Dermis blood vessel endothelial cell (primary cell): ENCODE measurements at places on chromosomes 1 and 21.
A peak's percentile ranks its signal among the peaks of the same experiment; 100 is the strongest.

GRCh38 chr1:51234721-51235425, 1.2 kb upstream of the RNF11 start:
- peak; percentile 62 for DNase-seq

- peak; percentile 92 for DNase-seq
Measured at GRCh38 chr1:61337981-61338848, 255.9 kb downstream of the NFIA start.

- DNase-seq = no peak
Measured at GRCh38 chr1:24806588-24806987, 61.3 kb downstream of the CLIC4 start.

- DNase-seq = no peak
Measured at GRCh38 chr1:26915204-26915842, 1.5 kb upstream of the NR0B2 start.

- DNase-seq = no peak
Measured at GRCh38 chr1:211524521-211524920, 32.6 kb upstream of the RD3 start.

DNA sequence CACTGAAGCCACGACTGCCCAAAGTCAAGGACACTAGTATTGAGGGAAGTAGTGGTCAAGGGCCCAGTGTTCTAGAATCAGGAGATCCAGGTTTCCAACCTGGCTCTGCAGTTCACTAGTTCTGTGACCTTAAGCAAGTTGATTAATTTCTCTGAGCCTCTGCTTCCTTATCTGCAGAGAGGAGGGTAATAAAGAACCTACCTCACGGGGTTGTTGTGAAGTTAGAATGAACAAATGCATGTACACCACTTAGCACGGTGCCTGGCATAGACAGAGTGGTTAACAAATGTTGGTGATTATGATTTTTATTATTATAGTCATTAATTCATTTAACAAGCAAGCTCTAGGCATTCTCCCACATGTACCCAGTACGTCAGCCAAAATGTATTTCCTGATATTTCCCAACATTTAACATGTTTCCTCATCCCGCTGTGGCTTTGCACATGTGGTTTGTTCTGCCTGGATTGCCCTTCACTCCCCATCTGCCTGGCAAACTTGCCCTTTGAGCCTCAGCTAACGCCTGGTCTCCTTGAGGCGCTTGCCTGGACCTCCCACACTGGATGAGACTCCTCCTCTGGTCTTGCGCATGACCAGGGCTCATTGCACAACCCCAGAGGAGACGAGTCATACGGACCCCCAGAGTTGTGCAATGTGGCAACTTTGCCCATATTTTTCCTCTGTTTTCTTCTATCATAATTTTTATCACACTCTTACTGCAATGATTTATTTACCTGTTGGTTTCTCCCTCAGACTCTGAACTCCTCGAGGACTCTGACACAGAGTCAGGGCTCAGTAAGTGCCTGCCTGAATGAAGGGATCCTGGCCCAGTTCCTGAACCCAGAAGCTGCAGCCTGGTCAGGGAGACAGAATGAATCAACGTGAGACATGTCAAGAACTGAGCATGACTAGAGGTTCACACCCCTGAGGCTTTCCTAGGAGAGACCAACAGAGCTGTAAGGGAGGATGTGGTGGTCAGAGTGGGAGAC, 20.7 kb upstream of the MFSD2A start:
- no peak for DNase-seq

DNA sequence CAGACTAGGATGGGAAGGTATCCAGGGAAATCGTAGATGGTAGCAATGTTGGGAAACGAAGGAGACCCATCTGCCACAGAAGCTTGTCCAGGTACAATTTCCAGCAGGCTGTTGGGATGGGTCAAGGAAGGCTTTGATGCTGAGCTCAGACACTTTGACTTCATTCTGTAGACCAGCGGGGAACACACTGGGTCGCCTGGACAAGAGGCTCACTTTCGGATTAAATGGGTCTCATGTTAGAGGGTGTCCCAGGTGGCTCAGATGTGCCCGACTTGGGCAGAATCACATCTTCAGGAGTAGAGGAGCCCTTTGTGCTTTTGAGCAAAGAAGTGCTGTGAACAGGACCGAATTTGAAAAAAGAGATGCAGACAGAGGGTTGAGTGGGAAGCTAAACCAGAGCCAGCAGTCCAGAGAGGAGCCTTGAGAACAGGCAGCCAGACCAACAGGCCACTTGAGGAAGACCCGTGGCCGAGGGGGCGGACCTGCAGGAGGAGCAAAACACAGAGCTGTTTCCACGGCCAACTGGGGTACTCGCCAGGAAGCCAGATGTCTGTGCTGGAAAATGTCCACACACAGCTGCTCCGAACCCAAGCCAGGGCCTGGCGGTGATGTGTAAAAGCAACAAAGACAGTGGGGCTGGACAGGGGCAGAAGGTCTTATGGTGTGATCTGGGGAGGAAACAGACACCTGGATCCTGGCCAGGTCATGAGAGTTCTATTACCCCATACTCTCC, 146.9 kb downstream of the AJAP1 start:
- no peak for DNase-seq

DNA sequence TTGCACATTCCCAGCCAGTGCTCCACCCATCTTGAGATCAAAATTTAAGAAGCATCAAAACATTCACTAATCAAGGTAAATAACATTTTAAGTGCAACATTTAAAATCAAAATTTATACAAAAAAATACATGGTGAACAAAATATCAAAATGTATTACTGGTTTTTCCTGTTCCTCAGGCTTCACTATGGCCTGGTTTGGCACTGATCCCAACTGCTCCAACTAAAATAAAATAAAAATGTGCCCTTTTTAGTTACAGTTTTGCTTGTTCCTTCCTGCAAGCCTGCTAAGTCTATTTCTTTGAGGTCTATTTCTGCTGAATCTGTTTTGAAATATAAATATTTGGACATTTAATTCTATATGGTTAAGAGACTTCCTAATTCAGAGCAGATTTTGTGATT, 54.9 kb downstream of the ADAMTS1 start:
- DNase-seq = no peak

DNA sequence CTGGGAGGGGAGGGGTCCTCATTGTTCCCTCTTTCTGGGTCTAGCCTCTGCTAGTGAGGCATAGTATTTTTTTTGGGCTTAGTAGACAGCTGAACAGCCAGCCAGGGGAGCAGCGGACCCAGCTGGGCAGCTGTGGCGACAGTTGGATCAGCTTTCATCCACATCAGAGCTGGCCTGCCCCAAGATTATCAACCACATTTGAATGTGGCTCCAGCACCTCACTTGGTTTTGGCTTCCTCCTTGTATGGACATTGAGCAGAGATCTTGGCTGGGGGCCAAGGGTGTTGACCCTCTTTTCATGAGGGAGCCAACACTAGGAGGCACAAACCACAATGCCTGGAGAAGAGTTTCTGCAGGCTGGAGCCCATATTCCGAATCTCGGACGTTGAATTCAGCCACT, 25.0 kb downstream of the WNT4 start:
- DNase-seq = no peak

- no peak for DNase-seq
Measured at GRCh38 chr1:212421165-212421564, 6.5 kb upstream of the PACC1 start.

DNA sequence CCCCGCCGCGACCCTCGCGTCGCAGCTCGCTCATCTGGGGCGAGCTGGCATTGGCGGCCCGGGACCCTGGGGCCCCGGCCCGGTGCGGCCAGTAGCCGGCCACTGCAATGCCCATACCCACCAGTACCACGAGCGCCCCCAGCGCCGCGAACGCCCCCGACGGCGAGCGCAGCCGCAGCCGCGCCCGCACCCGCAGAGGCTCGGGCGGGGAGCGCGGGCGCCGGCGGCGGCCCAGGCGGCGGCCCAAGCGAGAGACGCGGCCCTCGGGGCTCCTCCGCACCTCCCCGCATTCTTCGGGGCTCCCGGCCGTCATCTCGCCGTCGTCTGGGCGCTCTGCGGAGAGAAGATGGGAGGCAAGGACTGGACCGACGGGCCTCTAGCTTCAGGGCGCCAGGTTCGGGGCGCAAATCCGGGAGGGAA, 2.2 kb downstream of the TMEM200B start:
- no peak for DNase-seq

DNA sequence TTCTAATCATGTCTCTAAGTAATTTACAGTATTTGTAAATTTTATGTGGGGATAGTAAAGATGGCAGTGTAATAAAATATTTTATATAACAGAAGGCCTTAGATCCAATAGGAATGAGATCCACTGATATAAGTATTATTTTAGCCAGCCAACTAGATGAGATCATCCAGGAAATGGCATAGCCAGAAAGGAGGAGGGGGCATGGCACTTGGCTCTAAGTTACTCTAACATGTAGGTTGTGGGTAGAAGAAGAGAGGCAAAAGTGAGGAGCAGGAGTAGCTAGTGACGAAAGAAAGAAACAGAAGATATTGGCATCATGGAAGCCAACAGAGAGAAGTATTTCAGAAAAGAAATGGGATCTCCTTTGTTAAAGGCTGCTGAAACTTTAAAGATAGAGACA, 426.1 kb downstream of the PTPRC start:
- peak; percentile 28 for DNase-seq

DNA sequence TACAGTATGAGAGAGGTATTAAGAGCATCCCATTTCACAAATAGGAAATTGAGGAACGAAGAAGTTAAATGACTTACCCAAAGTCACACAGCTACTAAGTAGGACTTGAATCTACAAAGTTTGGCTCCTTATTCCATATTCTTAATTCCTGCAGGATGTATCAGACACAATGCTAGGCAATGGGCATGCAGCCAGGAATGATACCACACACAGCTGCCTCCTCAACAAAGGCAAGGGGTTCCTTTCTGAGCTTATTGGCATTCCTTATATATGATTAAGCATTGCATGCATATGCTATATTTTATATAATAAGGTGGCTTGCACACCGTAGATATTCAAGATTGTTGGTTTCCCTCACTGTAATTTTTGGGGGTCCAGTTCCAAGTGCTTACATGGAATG, 34.2 kb upstream of the JUN start:
- DNase-seq = peak; percentile 96

GRCh38 chr1:44588551-44589210, 85.6 kb downstream of the TMEM53 start:
- DNase-seq = no peak

DNA sequence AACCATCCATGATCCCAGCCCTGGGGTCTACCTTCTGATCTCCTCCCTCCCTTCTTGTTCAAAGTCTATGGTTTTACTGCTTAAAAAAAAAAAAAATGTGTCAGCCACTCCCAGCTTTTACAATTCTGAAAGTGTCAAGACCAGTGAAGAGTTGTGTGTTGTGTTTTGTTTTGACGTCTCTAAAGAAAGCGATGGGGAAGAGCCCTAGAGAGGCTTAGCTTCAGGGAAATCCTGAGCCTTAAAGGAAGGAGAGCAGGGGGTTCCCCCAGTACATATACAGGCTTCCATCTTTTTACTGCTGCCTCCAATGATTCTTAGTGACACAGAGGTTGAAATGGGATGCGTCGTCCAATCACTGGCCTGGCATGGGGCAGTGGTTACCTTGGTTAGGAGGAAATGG, 13.9 kb upstream of the FMOD start:
- no peak for DNase-seq

- no peak for DNase-seq
Measured at GRCh38 chr21:29667651-29668050, 272.1 kb downstream of the GRIK1 start.

GRCh38 chr21:25691976-25692375, 42.7 kb downstream of the ATP5PF start:
- no peak for DNase-seq

DNA sequence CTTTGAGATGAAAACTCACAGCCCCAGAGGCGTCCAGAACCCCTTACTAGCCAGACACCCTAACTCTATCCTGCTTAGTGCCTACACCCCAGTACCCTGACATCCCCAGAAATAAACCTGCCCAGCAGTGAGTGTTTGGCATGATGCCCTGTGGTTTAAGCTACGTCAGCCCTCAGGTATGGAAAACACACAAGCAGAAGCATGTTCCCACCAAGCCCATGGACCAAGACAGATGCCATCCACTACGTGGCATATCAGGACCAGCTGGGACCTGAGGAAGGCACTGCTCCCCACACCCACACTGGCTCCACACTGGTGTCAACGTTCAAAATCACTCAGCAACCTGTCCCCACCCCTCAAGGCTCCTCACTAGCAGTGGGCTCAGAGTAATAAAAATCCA, 116.4 kb downstream of the SYT2 start:
- DNase-seq = no peak

DNA sequence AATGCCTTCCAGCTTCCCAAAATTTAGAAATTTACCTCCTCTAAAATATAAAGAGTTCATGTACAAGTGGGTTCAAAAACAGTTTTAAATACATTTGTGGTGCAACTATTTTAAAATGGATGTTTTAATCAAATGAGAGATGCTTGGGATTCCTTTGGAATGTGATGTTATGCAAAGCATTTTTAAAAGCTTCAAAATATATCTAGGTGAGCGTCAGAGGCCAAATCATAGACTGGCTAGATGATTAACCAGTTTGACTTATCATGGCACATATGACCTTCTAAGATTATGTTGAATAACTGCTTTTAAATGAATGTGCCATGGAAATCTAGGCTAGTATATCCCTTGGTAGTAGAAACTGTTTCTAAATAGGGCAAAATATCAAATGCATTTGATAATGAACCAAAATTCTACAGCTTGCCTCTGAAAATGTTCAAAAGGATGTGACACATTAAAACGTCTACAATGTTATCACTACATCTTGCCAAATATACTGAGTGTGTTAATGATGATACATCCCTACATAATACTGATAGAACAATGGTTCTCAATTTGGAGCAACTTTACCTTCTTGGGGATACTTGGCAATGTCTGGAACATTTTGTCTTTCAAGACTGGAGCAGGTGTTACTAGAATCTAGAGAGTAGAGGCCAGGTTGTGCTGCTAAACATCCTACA, 650.9 kb upstream of the ADGRL2 start:
- DNase-seq = no peak

DNA sequence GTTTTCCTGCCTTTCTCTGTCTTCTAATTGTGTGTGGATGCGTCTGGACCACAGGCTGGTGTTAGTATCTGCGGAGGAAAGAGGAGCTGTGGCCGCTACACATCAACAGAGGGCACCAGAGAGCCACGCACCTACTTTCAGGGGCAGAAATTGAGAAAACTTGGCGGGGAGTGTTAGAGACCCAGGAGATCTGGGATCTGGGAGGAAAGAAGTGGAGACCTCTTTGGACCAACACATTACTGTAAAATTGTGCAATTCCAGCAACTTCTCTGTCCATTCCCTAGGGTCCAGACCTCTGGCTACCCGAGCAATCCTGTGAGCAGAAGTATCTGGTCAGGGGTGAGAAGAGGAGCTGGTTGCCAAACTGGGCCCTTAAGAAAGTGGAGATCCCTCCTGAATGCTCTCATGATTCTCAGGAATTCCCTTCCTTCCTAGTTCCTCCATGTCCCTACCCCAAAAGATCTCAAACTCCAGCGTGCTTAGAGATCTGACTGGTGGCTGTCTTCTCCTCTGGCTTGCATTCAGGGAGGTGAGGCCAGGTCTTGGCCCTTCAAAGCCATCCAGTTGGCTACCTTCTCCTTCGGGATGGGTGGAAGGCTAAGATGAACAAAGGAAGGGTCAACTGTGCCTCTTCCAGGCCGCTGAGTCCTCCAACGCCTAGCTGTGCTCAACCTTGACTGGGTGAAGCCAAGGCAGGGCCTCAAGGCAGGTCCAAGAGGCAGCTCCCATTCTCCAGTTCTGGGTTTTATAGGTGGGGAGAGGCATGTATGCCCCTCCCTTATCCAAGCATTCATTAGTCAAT, 1.2 kb upstream of the KIRREL1 start:
- peak; percentile 85 for DNase-seq
